ENCODE measurements at places on chromosomes 3 and 15. TPM values are rescaled to one million over a fixed set of nuclear protein-coding genes. Genes with fewer than 3 reads are reported as not detected.

GRCh38 chr3:141426404-141427034, 58.2 kb downstream of the ZBTB38 start:
- DNase-seq, result peak; percentile 73

GRCh38 chr15:52710708-52711389, 31.7 kb upstream of the ATOSA start:
- DNase-seq, result no peak

- peak; percentile 22 for DNase-seq
Observed at GRCh38 chr3:193971261-193971751, 164.6 kb upstream of the HES1 start.

DNA sequence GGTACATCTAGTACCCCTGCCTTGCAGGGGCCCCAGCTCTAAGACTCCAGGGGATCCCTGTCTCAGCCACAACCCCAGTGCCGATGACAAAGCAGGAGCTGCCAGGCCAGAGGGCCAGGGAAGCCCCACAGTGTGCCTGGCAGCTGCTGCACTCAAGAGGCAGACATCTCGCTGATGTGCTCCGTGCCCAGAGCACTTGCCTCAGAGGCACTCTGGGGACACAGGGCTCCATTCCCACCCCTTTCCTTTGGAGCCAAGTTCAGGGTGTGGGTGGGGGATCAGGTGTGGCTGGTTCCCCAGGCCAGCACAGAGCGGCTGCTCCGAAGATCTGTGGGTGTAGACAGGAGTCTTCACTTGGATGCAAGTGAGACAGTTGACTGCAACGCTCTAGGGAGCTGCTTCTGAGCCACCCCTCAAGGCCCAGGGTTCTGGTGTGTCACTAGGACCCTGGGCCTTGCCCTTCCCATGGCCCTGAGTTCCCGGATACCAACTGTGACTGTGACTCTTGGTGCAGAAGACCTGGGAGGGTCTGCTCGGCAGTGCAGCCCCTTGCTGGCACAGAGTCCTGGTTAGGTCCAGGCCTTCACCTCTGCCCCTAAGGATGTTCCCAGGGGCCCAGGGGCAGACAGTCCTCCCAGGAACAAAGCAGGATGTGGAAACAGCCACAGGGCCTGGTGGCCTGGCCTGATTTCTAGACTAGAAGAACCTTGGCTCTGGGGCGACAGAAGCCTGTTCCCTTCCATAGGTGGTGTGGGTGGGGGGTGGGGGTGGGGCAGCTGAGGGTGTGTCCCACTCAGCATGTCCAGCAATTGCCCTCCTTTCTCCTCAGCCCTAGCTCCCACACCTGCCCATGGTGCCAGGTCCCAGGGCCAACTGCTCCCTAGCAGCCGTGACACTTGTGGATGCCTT, 2.5 kb downstream of the NT5DC2 start:
- DNase-seq, result no peak

- DNase-seq, result no peak
Observed at GRCh38 chr3:81198756-81199155, 562.7 kb downstream of the GBE1 start.

- peak; percentile 92 for DNase-seq
Observed at GRCh38 chr3:115800489-115801075, 177.3 kb downstream of the GAP43 start.

Gene PTH1R
- not detected for total RNA-seq

DNA sequence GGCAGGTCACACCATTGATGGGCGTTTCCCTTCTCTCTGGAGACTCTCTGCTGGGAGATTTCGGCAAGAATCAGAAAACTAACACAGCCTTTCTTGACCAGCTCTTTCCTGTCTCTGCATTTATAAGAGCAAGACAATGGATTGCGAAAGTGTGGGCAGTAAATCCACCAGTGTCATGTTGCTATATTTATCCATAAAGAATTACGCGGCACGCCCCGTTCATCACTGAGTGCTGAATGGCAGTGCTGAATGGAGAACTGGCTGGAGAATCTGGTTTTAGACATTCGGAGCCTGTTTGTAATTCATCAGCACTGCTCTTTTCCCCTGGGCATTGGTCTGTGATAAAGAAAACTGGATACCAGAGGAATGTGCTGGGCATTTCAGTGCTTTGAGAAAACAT, 2.0 kb upstream of the CEMIP start:
- peak; percentile 96 for DNase-seq

- no peak for DNase-seq
Observed at GRCh38 chr3:25690768-25691533, 26.2 kb upstream of the TOP2B start.

DNA sequence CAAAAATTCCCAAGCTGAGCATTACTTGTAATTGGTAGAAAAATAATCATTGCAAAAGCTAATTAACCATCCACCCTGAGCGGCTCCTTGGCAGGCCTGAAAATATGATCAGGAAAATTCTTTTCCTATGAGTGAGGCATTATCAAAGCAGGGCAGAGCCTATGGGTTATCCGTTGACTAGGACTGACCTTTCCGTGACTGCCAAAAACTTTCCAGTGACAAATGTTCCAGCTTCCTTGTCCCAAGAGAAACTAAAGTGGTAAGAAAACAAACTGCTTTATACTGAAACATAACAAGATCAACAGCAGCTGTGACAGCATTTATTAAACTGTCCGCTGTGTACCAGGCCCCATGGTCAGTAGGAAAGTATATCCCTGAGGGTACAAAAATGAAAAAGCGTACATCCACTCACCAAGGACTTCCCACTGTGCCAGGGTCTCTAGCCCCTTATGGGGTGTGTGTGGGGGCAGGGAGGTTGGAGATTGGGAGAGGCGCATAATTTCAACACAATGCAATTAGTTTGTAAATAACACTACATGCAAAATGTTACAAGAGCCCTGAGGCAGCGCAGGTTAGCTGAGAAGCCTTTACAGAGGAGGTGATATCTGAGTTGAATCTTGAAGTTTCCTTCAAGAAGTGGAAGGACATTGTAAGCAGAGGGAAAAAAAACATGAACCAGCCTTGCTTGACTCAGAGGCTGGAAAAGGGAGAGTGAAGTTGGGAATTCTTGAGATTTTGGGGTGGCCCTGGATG, 8.5 kb downstream of the LIPC start:
- DNase-seq, result peak; percentile 65

GRCh38 chr3:183502237-183503181, 53.0 kb downstream of the KLHL6 start:
- peak; percentile 42 for DNase-seq

Gene GP5
- 0.11 TPM for total RNA-seq

Gene MKRN3
- 0.13 TPM for total RNA-seq

DNA sequence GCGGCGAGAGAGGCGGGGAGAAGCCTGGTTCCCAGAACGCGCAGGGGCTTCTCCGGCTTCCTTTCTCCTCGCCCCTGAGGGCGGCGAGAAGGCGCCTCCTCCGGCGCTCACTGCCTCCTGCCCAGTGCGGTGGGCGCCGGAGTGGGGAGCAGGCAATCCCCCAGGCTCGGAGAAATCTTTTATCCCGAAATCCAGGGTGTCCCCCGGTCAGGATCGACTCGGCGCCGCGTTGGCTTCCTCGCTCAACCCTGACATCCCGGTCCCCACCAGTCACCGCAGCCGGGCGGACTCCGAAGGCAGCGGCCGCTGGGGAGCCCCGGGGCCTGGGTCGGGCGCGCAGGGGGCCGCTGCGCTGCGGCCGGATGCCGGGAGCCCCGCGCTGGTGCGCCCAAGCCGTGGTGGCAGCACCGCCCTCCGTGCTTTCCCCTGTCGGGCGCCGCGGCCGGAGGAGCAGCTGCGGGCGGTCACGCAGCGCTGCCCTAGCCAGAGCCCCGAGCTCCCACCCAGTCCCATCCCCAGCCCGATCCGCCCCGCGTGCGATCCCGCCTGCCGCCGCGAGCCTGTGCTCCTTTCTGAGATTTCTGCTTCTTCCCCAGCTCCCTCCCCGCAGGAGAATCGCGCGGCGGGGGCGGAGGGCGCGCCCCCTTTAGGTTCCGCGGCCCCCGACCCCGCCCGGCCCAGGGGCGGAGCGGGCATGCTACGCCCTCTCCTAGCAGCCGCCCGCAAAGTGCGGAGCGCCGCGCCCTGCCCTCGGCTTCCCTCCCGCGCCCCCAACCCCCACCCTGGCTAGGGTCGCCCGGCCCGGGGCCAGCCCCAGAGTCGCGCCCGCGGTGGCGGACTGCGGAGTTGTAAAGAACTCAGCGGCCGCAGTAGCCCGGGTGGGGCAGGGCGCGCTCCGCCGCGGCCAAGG, 683 bp upstream of the CACNA2D3 start:
- no peak for DNase-seq

Gene TRH
- not detected for total RNA-seq

Gene ATP2B2
- total RNA-seq, result not detected

Gene IL16
- total RNA-seq, result 0.32 TPM

DNA sequence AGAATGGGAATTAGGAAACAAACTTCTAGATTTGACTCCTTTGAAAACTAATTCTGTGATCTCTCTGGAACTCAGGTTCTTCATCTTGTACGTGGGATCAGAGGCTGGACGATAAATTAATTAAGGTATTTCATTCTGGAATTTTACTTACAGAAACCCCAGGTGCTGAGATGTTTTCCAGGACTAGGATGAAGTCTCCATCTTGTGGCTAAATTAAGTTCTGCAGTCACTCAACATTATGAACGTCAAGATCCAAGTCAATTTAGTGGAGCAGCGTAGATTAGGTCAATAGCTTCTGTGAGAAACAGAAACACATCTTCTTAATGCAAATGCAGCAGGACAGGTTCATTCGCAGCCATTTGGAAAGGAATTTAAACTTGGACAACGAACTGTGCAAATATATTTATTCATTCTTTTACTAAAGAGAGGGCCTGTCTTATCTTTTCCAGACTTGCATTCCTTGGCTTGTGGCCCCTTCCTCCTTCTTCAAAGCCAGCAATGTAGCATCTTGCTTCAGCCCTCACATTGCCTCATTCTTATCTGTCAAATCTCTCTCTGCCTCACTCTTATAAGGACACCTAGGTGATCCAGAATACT, 26.7 kb upstream of the TMC3 start:
- DNase-seq, result peak; percentile 62

Gene PLA2G4D
- total RNA-seq, result not detected

Gene SLC22A13
- 0.38 TPM for total RNA-seq

Gene RARRES1
- total RNA-seq, result 1.3 TPM

- DNase-seq, result peak; percentile 33
Observed at GRCh38 chr3:194225988-194226663, 90.2 kb downstream of the HES1 start.

DNA sequence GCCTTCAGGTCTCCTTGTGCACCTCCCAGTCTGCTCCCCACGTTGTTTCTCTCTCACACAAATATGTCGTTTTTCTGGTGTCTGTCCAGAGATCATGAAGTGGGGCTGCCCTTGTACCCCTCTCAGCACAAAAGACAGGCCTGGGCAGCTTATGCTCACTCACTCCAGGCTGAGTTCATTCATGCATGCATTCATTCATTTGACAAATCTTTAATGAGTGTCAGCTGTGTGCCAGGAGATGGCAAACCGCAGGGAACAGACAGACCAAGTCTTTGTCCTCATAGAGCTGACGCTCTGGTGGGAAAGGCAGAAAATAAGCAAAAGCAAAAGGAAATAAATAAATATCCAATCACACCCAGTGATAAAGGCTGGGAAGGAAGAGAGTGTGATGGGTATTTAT, 7.6 kb upstream of the TRH start:
- DNase-seq, result no peak

- peak; percentile 55 for DNase-seq
Observed at GRCh38 chr3:188389711-188390342, 235.9 kb downstream of the LPP start.

Gene CPA3
- not detected for total RNA-seq

GRCh38 chr3:8764528-8764927, 4.9 kb downstream of the OXTR start:
- DNase-seq, result no peak

Gene CPEB1
- 15.9 TPM for total RNA-seq

Gene XYLB
- total RNA-seq, result 4.1 TPM

- peak; percentile 82 for DNase-seq
Observed at GRCh38 chr15:48537271-48538113, 108.0 kb downstream of the FBN1 start.

Gene RTP2
- total RNA-seq, result not detected

GRCh38 chr15:94924057-94924456, 692.7 kb downstream of the MCTP2 start:
- DNase-seq, result no peak

- no peak for DNase-seq
Observed at GRCh38 chr3:188282871-188283270, 128.9 kb downstream of the LPP start.

Gene GHSR
- not detected for total RNA-seq

Gene EAF1
- 16.9 TPM for total RNA-seq

DNA sequence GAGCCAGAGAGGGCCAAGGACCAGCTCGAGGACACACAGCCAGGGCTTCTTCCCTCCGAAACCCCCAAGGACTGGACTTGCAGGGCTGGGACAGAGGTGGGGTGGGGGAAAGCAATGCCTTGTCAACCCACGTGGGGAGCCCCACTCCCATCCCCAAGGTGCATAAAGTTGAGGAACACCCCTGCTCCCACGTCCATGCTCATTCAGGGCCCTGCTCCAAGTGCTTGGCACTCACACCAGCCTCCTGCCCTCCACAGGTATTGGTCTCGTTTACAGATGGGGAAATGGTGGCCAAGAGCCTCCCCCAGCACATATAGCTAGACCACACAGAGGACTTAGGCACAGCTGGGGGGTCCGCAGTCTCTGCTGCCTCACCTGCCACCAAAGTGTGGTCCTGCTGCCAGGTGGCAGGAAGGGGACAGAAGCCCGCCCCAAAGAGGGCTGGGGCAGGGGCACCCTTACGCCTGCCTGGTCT, 50.5 kb upstream of the CSPG4 start:
- DNase-seq, result no peak

Gene HYAL3
- total RNA-seq, result 3.0 TPM

GRCh38 chr3:155302481-155302880, 9.0 kb upstream of the STRIT1 start:
- peak; percentile 72 for DNase-seq

DNA sequence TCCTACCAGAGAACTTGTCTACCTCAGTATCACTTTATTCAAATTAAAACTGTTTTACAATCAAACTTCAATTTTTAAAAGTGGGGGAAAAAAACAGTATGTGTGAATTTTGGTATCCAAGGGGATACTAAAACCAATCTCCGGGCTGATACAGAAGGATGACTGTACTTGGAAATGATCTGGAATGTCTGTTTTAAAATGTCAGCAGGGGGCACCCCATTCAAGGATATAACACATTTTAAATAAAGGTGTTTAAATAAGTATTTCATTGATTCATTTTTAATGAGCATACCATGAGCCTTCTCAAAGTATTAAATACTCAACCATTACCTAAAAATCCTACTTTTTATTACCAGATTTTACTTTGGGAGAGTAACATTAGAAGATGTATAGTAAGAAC, 67.9 kb downstream of the ULK4 start:
- peak; percentile 72 for DNase-seq

GRCh38 chr3:167246252-167246651, 133.8 kb downstream of the ZBBX start:
- no peak for DNase-seq

GRCh38 chr3:192947421-192947820, 29.8 kb upstream of the MB21D2 start:
- DNase-seq, result peak; percentile 26
